GM23338 (cell line): ENCODE measurements at places on chromosomes 5 and 9. TPM values are rescaled to one million over a fixed set of nuclear protein-coding genes. Genes with fewer than 3 reads are reported as not detected.

- no peak for DNase-seq
Measured at GRCh38 chr9:111798786-111799185, 4.0 kb upstream of the SHOC1 start.

DNA sequence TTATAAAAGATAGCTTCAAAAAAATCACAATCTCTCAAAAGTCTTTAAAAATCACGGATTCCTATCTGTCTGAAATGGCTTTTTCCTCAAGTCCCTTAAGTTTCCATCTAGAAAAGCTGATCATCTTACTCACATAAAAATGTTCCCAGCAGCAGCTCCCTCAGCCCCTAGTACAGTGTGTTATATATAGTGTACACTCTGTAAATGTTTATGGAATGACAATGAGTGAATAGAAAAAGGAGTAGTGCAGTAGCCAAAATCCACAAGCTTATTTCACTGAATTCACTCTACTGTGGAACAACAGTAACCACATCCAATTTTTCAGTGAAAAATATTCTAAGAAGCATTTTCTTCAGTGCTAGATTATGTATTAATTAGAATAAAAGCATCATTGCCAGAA is 609.4 kb downstream of the DTWD2 start:
- DNase-seq = no peak

The REEP5 gene
- 109 and 111 TPM in 2 replicates for polyA plus RNA-seq

The PROB1 gene
- 0.54 and 0.73 TPM in 2 replicates for polyA plus RNA-seq

DNA sequence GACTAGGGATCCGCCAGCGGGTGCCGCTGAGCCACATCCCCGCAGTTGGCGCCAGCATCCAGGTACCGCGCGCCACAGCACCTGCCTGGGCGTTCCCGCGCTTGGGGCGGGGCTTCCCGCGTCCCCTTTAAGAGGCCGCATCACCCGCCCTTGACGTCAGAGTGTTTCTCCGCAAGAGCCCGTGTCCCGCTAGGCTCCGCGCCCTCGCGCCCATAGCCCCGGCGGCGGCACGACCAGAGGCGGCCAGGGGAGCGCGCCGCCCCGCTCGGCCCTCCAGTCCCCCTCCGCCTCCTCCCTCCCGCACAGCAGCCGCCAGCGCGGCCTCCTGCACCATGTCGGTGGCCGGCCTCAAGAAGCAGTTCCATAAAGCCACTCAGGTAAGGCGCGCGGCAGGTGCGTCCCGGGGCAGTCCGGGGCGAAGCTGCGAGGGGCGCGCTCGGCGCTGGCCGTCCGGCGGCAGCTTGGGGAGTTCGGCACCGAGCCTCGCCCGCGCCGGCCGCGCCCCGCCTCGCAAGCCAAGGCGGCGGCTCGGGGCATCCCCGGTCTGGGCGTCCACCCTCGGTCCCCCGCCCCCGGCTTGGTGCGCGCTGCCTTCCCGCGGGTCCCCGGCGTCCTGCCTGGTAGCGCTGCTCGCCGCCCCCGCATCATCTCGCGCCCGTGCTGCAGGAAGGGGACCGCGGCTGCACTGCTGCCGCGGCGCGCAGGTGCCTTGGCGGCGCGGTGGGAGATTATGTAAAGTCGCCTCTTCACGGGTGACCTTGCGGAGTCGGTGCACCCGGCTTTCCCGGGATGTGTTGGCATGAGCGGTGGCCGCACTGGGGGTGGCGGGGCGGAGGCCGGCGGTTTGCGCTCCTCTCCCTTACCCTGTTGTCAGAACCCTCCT is at the start of gene SH3GL2:
Gene SH3GL2, plus strand, starts transcription at position 156 of the 883 bp plus-strand sequence.
- peak; percentile 97 for DNase-seq

- DNase-seq = no peak
Measured at GRCh38 chr5:124957063-124957462, 210.6 kb upstream of the ZNF608 start.

DNA sequence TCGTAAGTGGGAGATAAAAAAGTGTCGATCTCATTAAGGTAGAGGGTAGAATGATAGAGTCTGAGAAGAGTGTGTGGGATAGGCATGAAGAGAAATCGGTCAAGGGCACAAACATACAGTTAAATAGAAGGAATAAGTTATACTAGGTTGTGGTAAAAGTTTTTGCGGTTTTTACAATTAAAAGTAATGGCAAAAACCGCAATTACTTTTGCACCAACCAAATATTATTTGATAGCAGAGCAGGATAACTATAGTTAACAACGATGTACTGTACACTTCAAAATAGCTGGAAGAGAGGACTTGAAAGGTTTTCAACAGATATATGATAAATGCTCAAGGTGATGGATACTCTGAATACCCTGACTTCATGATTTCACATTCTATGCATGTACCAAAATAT is 135.8 kb upstream of the CDH12 start:
- no peak for DNase-seq

DNA sequence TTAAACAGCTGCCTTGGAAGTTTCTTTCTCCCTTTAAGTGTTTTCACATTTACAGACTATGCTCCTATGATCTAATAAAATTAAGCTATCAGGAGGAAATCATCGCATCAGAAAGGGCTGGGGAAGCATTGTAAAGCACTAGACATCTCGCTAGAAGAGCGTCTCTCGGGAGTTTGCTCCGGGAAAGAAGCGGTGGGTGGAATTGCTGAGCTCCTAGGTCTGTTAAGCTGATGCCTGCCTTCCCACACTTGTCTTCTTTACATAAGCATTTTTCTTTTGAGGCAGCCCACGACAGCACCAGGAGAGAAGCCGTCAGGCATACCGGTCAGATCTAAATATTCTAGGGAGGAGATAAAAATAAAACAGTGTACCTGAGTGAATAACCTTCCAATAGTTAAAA is 541.7 kb upstream of the TUSC1 start:
- peak; percentile 19 for DNase-seq

- DNase-seq = no peak
Measured at GRCh38 chr5:17379100-17379951, 118.7 kb upstream of the TAF11L2 start.

DNA sequence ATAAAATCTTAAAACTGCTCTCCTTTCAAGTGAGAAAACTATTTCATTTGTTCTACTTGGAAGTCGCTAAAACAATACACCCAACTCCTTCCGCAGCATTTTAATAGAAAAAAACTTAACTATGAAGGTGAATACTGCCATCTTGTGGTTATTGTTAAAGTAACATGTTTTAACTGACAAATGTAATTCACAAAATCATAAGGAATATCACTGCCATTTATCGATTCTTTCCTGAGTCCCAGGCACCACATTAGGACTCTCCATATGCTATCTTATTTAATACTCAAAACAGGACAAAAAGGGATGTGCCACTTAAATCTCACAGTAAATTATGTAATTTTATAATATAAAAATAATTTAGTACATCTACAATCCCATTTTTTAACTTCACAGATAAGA is 130.5 kb upstream of the ITGA1 start:
- DNase-seq = peak; percentile 77

DNA sequence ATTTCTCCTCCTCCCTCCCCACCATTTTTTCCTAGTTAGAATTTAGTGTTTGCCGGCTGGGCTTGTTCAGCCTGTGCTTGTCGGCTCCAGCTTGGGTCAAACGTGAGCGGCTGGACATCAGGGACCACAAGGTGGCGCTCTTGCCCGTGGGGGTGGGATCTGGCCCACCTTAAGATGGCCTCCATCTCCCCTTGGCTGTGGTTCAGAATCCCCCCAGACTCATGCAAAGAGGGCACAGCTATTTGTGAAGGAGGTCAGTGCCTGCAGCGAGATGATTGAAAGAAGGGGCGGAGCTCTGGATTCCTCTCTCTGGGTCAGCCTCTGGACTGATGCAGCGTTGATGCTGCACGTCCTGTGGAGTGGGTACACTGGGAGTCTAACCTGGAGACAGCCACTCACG is 283.3 kb upstream of the TUT7 start:
- DNase-seq = peak; percentile 88

- no peak for DNase-seq
Measured at GRCh38 chr9:93093127-93093876, 2.7 kb upstream of the CARD19 start.

- DNase-seq = no peak
Measured at GRCh38 chr5:57339521-57339920, 143.1 kb downstream of the ACTBL2 start.

GRCh38 chr5:123482258-123482657 is 29.7 kb upstream of the CSNK1G3 start:
- no peak for DNase-seq

DNA sequence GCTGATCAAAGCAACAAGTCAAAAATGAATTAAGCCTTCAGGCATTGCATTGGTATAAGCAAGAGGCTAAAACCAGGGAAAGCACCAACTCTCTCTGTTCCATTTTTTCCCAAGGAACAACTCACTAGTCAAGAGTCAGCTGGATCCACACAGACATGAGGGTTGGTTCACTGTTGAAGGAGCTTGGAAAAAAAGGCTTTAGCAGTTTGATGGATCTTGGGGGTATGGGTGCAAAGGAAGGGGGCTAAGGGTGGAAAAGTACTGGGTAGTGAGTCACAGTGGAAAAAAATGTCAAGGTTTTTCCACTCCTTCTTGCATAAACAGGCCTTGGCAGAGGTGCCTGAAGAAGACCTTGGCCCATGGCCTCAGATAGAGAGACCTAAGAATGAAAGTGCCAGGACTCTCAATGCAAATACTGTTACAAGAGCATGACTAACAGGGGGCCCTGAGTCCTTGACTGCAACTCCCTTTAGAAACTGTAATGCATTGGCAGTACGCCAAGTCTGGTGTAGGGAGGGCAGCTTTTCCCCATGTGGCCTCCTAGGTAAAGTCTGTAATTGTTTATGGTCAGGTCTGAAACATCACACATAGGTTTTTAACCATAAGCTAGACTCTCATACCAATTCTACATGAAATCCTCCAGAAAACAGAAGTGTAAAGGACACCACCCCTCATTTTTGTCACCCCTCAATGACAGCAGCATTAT is 23.7 kb downstream of the ACTL7A start:
- DNase-seq = no peak

- no peak for DNase-seq
Measured at GRCh38 chr5:92884469-92884868, 696.5 kb downstream of the NR2F1-AS1 start.

DNA sequence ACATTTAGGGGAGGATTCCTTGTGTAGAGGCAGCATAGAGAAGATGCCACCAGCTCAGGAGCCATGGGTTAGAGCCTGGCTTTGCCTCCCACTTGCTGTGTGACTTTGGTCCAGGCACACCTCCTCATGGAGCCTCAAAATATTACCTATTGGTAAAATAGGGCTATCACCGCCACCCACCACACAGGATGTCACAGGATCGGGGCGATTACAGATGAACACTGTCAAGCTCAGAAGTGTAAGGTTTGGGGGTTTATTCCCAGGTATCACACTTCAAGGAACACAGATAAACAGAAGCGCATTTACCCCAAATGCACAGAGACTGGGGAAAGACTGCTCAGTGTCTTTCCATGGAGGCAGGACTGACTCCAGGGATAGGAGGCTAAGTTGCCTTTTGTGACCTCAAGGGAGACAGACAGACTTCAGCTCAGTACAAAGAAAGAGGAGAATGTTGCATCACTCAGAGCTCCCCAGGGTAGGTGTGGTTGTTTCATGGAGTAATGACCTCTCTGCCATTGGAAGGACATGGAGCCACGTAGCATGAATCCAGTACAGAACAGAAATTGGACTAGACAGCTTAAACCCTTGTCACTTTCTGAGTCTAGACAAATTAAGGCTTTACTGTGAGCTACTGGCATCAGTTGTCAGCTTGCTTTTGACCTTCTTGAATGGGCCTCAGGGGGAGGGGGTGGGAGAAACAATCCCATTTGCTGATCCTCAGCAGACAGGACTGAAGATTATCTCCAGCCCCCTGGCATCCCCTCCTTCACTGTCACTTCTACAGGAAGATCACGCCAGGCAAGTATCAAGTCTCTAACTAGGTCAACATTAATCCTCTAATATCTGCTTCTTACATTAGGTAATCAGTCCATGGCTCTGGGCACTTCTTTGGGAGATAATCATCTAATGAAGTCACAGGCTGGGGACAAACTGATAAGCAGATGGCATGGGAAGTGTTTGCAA is 6.5 kb downstream of the TRAF1 start:
- no peak for DNase-seq

DNA sequence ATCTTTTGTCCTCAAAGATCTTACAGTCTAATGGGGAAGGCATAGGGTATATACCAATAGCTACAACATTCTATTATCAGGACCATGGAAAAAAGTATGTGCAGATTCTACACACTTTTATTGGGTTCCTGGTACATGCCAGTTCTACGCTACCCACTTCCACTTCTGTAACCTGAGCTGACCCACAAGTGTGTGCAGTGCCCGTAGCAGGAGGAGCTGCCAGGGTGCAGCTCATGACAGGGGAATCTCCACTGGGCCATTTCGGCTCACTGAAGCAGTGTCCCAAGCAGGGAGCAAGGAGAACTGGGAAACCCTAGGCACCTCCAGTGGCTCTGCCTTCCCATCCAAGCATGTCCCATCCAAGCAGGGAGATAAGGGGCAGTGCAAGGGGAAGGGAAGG is 60.4 kb downstream of the FOXI1 start:
- no peak for DNase-seq

DNA sequence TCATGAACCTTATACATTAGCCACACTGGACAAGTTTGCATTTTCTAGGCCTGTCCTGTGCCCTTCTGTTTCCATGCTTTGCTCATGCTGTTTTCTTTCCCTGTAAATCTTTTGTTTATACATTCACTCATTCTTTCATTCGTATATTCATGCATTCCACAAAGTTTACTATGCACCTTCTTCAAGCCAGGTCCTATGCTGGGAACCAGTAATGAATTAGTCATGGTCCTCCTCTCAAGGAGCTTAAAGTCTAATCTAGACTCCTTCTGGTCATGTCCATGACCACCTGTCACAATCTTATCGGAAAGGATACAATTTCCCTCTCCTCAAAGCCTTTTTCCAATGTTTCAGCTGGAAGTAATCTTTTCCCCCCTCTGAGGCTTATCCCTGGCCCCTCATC is 9.1 kb upstream of the XPA start:
- DNase-seq = no peak

The FAXDC2 gene
- polyA plus RNA-seq = 2.5 and 4.0 TPM in 2 replicates

The PCDHB5 gene
- 18.7 and 20.0 TPM in 2 replicates for polyA plus RNA-seq

GRCh38 chr9:13898957-13899356 is 415.0 kb downstream of the NFIB start:
- DNase-seq = no peak

- DNase-seq = peak; percentile 80
Measured at GRCh38 chr5:31317665-31318064, 124.2 kb downstream of the CDH6 start.

- DNase-seq = no peak
Measured at GRCh38 chr5:108201721-108202120, 180.2 kb downstream of the FBXL17 start.

GRCh38 chr9:77455312-77455927 is 192.7 kb downstream of the GNA14 start:
- peak; percentile 38 for DNase-seq

DNA sequence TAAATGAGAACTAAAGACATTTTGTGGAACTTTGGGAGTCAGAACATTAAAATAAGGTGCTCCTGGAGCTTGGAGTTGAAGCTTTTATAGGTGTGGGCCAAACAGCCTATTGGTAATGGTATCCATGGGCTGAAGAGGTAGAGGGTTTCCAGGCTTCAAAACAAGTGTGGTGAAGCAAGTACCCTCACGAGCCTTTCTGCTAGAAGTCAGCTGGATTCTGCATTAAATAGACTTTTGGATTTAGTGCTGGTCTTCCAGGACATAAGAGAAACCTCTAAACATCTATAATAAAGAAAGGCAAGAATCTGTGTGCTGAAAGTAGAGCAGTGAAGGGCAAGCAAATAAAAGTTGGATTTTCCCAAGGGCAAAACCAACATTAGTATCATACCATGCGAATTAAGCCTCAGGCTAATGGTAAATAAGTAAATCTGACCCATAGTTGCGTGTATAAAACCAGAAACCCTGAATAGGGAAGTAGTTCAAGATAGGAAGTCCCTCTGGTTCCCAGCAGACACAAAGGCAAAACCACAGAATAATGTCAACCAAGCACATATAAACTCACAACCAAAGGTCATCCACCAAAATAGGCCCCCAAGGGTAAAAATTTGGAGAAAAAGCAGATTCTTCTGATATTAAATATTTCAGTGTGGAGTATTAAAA is 306.3 kb downstream of the TLE4 start:
- DNase-seq = no peak
